ENCODE measurements at places on chromosomes 16 and 17. TPM values are rescaled to one million over a fixed set of nuclear protein-coding genes. Genes with fewer than 3 reads are reported as not detected.

The ADGRG1 gene
- total RNA-seq, result 25.5 TPM

The CLEC10A gene
- total RNA-seq, result 3.6 TPM

The CLEC3A gene
- not detected for total RNA-seq

The FOXN1 gene
- not detected for total RNA-seq

GRCh38 chr17:6480303-6480675, 36.0 kb downstream of the PIMREG start:
- no peak for DNase-seq

DNA sequence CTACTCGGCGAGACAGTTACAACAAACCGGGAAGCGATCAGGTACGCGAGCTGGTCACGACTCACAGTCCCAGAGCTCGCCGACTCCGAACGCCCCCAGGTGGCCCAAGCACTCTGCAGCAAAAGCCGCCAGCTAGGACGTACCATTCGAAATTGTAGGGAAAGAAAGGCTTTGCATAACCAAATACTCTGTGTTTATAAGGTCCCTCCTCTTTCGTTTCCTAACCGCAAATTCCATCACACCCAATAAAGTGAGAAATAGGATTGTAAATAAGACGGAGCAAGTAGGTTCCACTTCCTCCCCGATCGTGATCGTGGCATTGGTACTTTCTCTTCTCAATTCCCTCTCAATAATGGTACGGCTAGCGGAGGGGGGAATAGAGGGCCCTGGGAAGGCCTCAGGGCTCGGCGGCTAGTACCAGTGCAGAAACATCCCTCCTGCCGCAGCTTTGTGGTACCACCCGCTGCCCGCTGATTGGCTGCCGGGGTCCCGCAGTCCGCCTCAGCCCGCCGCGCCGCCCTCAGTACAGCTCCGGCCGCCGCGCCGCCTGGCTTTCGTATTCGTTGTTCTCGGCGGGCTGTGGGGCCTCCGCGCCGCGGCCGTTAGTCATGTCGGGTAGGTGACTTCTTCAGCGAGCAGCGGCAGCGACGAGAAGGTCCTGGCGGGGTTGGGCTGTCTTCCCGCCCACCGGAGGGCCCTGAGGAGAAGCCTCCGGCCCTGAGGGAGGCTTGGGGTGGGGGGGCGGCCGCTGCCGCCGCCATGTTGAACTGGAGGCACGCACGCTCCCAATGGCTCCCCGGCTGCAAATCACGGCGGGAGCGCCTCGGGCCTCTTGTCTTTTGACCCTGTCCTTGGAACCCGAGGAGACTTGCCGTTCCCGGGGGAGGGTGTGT, at the start of gene TAF15:
TAF15 (plus strand) TSS at position 523 of the 893 bp plus-strand sequence; CDS start at position 609, 86 bp downstream.
- DNase-seq, result peak; percentile 95

GRCh38 chr17:73647301-73647695, 3.1 kb upstream of the SDK2 start:
- DNase-seq, result no peak
